ENCODE measurements at places on chromosomes 7 and 10.

- DNase-seq, result no peak
These were observed 112.6 kb upstream of the PPIF start for GRCh38 chr10:79234391-79235315.

DNA sequence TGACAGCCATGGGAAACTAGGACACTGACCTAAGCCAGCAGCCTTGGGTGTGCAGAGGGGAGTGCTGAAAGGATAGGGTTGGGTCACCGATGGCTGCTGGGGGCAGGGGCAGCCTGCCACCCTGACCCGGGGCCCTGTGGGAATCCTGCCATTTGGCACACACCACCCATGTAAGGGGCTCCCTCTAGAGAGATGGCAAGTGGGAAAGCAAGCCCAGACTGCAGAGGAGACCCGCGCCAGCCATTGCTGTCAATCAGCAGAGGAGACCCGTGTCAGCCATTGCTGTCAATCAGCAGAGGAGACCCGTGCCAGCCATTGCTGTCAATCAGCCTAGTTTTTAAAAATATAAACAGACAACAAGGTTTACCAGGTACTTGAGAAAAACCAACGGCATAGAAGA is 27.4 kb upstream of the PRKAG2 start:
- no peak for DNase-seq

- DNase-seq, result peak; percentile 6
These were observed 1175.3 kb downstream of the GATA3 start for GRCh38 chr10:9229702-9230244.

DNA sequence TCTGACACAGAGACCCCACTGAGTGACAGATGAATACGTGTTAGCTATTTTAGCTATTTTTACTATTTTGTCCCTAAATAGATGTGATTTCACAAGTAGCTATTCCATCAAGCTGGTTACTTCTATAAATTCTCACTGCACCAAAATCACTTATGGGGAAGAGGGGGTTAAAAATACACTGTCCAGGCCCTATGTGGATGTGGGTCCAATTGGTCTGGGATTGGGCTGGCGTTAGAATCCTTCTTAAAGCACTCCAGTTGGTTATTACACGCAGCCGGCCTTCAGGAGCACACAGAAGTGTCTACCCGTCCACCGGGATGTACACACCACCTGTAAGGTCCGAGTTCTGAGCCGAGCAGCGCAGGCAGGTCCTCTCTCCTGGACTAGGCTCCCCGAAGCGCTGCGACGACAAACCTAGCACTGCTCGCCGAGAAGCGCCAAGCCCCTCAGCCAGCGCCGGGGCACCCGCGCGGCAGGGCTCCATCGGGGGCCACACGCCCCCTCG is 222.3 kb upstream of the MKLN1 start:
- no peak for DNase-seq

DNA sequence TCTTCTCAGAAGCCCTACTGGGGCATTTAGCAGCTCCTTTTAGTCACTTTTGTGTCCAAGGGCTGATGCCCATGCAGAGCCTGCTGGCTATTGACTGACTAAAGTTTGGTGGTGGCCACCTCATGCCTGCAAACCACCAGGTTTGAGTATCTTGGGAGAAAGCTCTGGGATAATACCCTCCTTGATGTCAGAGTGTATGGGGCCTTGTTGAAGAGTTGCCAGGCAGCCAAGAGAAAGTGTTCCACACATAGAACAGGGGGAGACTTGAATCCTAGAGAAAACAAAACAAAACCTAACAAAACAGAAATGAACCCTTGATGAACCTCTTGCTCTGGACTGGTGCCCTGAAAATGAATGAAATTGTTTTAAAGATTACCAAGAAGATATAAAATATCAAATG is 1024.6 kb downstream of the SORCS1 start:
- no peak for DNase-seq

DNA sequence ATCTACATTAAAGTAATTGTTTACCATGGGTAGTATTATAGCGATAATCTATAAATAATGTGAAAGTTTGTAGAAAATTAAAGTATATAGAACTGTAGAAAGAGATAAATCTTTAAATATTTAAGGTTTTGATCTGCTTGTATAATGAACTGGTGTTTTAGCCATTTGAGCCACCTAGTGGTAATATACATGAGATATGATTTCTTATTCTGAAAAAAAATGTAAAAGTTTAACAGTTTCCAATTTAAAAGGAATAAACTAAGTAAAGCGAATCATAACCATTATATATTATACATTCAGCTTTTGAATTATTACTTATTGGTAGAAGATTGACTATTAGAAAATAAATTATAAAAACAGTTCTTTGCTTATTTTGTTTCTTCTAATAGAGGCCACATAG is 91.2 kb downstream of the OTUD1 start:
- DNase-seq, result no peak

GRCh38 chr10:61987951-61988379 is 86.5 kb downstream of the ARID5B start:
- DNase-seq, result peak; percentile 45

DNA sequence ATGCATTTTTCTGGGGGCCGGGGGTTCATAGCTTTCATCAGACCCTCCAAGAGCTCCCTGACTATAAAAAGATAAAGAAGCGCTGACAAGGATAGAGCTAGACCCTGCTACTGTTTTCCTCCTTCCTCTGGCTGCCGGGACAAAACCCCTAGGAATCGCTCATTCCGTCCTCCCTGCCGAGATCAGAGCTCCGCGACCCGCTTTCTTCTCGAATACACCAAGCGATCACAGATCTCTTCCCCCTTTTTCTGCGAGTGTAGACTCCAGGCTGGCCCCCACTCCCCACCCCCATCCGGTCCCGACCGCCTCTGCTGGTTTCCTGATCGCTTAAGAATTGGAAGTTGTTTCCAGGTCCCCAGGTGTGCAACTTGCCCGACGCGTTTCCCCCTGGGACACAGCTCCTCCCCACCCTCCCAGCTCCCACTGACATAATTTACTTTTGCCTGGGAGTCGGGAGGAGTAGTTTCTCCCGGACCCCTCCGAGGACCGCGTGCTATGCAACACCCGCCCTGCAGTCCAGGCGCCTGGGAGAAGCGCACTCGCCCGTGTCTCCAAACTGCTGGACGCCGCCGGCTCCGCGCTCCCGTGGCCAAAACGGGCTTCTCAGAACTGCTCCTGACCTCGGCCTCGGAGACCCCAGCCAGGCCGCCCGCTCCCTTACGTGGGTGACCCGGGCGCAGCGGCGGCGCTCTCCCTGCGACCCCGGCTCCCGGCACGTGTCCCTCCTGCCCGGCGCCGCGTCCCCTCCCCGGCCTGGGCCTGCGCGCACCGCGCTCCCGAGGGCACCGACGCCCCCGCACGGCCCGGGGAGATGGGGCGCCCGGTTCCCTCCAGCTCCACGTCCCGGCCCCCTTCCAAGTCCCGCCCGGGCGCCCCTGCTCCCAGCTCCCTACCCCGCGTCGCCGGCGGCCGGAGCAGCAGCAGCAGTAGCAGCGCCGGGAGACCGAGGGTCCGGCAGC is 552 bp downstream of the IL15RA start:
- DNase-seq, result peak; percentile 48

DNA sequence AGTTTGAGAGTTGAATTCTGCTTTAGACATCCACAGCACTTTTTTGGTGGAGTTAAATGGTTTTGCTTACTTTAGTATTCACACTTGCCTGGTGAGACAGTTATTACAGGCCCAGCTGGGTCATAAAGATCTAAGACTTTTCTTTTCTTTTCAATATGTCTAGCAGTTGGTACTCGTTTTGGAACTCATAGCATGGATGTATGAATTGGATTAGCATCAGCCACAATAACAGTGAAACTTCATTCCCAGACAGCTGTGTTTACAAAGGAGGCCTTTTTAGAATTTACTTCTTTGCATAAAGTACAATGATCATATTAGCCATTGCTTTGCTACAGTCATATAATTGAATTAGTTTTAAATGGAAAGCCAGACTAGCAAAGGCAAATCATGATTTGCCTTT is 168.4 kb upstream of the DKK1 start:
- no peak for DNase-seq

GRCh38 chr7:102286237-102287110 is at the start of gene SH2B2:
TSS of gene SH2B2 (plus strand) at chr7:102286868. CDS start at chr7:102300551, 13,683 bp downstream.
- DNase-seq, result peak; percentile 18

DNA sequence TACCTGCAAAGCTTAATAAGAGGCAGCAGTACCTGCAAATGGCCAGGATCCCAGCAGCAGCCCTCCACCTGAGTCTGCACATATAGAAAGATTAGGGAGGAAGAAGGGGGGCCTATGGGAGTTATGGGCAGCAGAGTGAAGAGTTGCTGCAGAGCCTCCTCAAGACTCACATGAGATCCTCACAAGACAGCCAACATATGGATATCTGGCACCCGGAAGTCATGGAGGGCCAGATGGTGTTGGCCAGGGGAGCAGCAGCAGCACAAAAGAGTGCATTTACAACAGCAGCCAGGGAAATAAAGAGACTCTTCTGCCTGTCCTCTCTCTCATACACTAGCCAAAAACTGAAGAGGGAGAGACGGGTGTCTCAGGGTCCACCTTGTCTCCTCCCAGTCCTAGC is 4.0 kb upstream of the TAS2R40 start:
- DNase-seq, result no peak

- DNase-seq, result no peak
These were observed 187.1 kb downstream of the KIF20B start for GRCh38 chr10:89888321-89889070.

- DNase-seq, result no peak
These were observed 222.4 kb downstream of the TCERG1L start for GRCh38 chr10:131089150-131089549.

GRCh38 chr7:44325811-44326241 is 432 bp upstream of the CAMK2B start:
- no peak for DNase-seq

- no peak for DNase-seq
These were observed 667.7 kb downstream of the SUGCT start for GRCh38 chr7:40802497-40802896.

GRCh38 chr7:99748846-99749579 is 14.0 kb upstream of the CYP3A7 start:
- DNase-seq, result peak; percentile 7

- DNase-seq, result no peak
These were observed 23.4 kb downstream of the FRA10AC1 start for GRCh38 chr10:93678805-93679587.

DNA sequence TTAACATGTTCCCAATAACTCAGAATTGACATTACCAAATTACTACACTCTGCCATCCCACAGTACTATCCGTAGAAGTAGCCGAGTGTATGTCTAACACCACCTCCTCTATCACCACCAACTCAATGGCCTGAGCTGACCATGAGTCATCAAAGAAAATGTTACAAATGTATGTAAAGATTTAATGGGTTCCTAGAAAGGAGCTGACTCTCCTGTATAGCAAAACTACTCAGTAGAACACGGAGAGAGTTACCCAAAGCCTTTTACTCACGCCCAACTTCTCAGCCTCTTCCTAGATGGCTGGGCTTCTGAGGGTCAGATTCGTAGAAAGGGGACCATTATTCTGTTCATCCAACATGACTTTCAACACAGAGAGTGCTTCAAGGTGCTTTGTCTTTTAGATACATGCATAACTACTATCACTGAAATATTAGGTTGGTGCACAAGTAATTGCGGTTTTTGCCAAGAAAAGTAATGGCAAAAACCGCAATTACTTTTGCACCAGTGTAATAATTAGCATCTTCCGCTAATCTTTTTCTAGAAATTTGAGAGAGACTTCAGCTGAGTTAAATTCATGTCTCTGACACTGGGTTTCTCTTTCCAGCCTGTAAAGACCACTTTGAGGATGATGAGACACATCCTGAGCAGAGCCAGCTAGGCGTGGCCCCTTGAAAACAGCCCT is 24.0 kb upstream of the NANOS1 start:
- no peak for DNase-seq

- DNase-seq, result no peak
These were observed 95.0 kb downstream of the CABCOCO1 start for GRCh38 chr10:61757525-61758397.

GRCh38 chr7:21869785-21870402 is 75.8 kb downstream of the CDCA7L start:
- DNase-seq, result no peak

GRCh38 chr10:132836248-132836831 is 50.4 kb upstream of the NKX6-2 start:
- DNase-seq, result no peak

- DNase-seq, result no peak
These were observed 628 bp downstream of the HPSE2 start for GRCh38 chr10:99234791-99235657.

- no peak for DNase-seq
These were observed 11.4 kb downstream of the PDIA4 start for GRCh38 chr7:149016876-149017275.

- no peak for DNase-seq
These were observed 55.1 kb upstream of the AASS start for GRCh38 chr7:122199171-122199570.

- peak; percentile 49 for DNase-seq
These were observed 29.8 kb upstream of the GNA12 start for GRCh38 chr7:2873686-2874551.

DNA sequence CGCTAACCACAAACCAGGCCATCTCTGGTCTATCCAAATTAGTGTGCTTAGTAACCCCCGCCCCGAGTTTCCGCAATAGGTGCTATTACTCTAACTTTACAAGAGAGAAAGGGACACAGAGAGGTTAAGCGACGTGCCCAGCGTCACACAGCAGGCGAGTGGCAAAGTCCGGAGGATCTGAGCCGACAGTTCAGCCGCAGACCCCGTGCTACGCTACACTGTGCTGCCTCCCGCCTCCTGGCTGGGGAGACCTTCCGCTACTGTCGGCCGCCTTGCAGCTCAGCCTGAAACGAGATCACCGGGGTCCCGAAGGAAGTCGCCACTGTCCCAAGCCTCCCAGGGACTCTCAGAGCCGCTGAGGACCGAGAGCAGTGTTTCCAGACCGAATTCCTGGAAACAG is 799 bp downstream of the INTS1 start:
- no peak for DNase-seq

DNA sequence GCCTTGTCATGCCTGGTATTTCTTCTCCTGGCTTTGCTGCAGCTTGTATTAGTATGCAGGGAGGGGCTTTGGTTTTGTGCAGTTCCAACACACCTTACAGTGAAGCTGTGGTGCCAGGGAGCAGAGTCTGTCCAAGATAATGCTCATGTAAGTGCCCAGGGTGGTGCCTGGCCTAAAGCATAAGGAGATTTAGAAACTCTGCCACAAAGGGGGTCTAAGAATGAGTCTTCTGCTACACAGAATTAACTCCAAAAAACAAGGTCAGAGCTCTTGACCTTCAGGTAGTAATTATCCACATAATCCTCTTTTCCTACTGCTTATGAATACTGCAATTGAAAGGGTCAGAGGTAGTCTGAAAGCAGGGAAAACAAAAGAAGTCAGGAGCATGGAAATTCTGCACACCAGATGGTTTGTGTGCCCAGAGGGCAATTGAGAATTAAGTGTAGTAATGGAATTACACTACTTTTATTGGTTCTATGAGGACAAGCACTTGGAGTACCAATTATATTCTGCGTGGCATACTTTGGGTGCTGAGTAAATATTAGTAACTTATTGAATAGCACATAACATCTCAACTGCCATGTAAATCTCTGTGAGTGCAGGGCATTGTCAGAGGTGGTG is 121.5 kb downstream of the KAT6B start:
- DNase-seq, result no peak

GRCh38 chr7:140542228-140542603 is 62.9 kb upstream of the MKRN1 start:
- no peak for DNase-seq

GRCh38 chr10:7417103-7417623 is 6.3 kb upstream of the SFMBT2 start:
- DNase-seq, result no peak

- no peak for DNase-seq
These were observed 129.8 kb downstream of the EGFR start for GRCh38 chr7:55148571-55148970.

- no peak for DNase-seq
These were observed 649 bp downstream of the DNA2 start for GRCh38 chr10:68471063-68471585.

- DNase-seq, result no peak
These were observed 13.4 kb downstream of the SGMS1 start for GRCh38 chr10:50610368-50610767.

- no peak for DNase-seq
These were observed 992.2 kb downstream of the PCDH15 start for GRCh38 chr10:53808677-53809372.
